ENCODE measurements at places on chromosomes 7 and 10. TPM values are rescaled to one million over a fixed set of nuclear protein-coding genes. Genes with fewer than 3 reads are reported as not detected.

- no peak for DNase-seq
Observed at GRCh38 chr7:38215115-38215514, 37.1 kb downstream of the STARD3NL start.

- no peak for DNase-seq
Observed at GRCh38 chr7:42928754-42929153, 3.2 kb downstream of the PSMA2 start.

DNA sequence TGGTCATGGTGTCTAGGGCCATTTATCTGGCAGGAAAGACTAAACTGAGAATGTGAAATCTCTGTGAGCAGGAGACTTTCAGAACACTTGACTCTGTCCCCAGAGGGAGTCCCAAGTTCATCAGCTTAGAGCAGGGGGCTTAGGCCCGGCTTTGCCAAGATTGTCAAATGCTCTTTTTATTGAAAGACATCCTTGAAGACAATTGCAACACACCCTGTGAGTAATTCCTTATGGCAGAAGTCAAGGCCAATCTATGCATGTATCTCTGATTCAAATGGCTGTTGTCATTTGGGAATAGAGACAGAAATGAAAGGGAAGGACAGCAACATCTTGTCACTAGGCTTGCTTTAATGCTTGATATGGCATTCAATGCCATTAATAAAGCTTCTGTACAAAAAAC, 33.7 kb downstream of the BAMBI start:
- DNase-seq, result no peak

The FOXI2 gene
- not detected for total RNA-seq

Data from SK-MEL-5 (cell line).